Left kidney (tissue), 8 donors: ENCODE measurements at places on chromosomes 6 and 20.

GRCh38 chr6:143399176-143399575 is 51.3 kb downstream of the ADAT2 start:
- no peak for DNase-seq

DNA sequence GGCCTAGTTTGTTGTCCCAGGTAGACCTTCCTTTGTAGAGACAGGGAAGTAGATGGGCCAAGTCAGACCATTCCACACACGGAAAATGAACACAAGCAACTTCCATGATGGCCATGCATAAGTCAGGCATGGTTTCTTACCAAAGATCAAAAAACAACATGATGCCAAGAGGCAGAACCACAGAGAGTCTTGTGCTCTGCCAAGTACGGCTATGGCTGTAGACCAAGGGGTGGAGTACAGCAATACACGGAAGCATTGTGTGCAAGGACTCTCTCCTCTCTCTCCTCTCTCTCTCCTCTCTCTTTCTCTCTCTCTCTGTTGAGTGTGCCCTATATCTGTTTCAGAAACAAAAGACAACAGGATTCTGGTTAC is 4.8 kb upstream of the DUSP22 start:
- DNase-seq, result no peak

DNA sequence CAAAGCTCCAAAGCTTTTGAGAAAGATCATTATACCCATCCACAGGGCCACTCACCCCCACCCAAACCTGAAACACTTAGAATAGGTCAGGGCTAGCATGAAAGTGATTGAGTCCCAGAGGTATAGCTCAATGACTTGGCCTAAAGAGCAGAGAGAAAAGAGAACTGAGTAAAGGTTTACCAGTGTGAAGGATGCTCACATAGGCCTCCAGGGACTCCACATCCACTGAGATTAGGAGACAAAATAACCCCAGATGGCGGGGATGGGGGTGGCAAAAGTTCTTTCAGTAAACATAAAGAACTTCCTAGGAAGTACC is 12.2 kb downstream of the SAYSD1 start:
- DNase-seq, result no peak

- DNase-seq, result no peak
These were observed 71.8 kb upstream of the TMEM181 start for GRCh38 chr6:158488065-158488464.

DNA sequence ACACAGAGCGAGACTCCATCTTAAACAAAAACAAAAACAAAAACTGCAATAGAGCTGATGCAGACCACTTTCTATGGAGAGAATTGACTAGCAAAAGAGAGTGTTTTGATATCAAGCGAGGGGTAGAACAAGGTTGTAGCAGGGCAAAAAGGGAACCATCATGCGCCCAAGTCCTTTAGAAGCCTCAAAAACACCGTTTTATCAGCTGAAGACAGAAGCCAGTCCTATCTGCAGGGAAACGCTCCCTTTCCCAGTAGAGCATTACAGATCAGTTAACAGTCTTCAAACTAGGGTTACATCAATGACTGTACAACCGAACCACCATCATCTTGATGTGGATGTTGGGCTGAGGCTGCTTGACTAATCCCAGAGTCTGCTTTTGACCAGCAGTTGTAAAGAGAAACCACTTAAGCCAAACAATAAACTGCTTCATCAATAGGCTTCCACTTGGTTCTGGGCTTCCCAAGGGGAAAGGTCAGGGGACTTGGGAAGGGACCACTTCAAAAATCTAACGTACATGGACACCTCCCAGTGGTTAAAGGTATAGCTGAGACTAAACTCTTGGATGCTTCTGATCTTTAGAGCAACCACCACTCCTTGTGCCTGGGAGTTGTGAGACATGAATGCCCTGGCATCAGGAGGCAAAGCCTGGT is 59.6 kb upstream of the SPDEF start:
- DNase-seq, result no peak

DNA sequence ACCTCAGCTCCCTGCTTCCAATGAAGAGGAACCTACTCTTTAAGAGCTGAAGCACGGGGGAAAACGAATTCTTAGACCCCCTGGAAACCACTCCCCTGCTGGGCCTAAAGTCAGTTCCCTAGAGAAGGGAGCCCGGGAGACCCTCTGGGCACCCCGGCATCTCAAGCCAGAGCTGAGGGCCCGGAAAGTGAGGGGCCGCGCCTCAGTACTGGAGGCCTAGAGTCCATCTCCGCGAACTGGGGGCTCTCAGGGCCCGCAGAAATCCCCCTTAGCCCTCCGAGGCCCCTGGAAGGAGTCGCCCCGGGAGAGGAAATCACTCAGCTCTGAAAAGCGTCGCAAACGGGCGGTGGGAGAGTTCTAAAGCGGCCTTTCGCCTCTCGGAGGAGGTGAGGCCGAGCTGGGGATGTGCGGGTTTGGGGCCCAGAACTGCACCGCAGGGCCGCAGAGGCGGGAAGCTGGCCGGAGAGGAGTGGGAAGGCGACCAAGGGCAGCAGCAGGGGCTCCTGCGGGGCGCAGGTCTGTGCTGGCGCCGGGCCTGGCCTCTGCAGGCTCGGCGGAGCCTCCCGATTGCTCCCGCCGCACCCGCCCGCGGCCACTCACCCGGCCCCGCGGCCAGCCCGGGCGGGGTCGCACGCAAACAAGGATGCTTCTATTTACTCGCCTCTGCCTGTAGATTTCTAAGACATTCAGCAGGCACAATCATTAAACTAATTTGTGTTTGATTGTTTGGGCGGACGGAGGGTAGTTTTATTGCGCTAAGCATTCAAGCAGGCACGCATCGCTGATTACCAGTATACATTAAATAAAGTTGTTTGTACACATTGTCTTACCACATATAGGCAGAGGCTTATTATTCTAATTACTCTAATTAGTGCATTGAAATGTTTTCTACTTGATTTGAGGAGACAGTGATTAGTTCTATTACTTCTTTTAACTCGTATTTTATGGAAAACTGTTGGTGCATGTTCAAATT is 9.2 kb downstream of the POU3F2 start:
- DNase-seq, result no peak

DNA sequence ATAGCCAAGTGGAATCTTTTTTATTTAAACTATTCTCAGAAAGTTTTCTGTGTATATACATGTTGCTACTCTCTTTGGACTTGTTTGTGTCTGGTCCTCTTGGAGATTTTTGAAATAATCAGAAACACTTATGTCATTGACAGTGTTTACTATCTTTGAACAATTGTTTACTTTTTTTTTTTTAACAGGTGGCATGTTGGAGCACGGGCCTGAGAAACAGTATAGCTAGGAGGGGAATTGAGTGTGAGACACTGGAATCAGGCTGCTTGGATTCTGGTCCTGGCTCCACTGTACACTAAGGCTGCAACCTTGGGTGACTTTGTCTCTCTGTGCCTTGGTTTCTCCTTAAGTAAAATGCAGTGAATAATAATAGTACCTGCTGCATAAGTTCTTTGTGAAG is 279.6 kb downstream of the PRL start:
- DNase-seq, result no peak

DNA sequence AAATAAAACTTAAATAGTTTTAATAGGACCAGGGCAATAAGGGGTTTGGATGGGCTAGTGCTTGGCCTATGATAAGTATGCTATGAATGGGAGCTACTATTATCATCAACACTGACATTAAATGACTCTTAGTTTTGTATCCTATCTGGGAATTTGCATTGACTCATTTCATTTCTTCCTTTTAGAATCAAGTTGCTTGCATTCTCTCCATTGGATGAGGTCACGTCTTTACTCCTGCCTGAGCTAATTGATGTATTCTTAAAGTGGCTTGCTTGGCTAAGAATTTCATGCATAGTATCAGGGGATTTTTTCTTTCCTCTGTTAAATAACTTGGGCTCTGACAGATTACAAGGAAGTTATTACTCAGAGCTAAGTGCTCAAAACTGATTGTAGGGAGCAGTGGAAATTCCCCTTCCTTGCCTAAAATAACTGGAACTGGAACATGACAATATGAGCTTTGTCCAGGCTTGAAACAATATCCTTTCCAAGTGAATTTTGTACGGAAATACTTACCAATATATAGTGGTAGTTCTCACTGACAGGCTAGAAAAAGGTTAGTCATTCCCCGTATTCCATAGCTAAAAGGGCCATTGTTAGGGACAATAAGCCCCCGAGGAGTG is 169.9 kb downstream of the BCAS1 start:
- no peak for DNase-seq

- DNase-seq, result no peak
These were observed 69.3 kb downstream of the IBTK start for GRCh38 chr6:82178077-82178758.

DNA sequence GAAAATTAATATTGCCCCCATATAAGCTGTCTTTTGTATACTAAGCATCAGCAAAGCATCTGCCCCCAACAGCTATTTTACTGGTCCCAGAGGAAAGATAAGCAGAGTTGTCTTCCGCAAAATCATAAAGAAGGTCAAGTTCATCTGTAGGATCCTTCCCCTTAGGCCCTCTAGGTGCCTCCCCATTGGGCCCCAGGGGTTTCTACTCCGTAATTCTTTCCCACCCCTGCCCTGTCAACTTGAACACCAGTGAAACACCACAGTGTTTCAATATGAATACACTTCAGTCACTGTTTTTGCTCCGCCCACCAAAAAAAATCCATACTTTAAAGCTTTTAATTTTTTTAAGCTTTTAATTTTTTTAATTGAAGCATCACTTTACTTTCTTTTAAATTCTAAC is 159.2 kb downstream of the ATXN1 start:
- no peak for DNase-seq

DNA sequence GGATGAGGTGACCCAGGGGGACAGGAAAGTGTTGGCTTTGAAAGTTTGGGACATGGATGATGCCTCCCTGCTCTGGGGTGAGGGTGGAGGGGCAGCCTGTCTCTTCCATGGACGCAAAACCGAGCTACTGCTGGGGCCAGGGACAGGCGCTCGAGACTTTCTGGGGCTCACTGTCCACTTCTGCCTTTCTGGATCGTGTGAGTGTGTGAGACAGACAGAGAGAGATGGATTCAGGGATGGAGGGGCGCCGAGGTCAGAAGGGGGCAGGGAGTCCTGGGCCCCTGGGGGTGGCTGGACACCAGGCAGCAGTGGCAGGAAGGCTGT is 78.0 kb upstream of the GATA5 start:
- no peak for DNase-seq

DNA sequence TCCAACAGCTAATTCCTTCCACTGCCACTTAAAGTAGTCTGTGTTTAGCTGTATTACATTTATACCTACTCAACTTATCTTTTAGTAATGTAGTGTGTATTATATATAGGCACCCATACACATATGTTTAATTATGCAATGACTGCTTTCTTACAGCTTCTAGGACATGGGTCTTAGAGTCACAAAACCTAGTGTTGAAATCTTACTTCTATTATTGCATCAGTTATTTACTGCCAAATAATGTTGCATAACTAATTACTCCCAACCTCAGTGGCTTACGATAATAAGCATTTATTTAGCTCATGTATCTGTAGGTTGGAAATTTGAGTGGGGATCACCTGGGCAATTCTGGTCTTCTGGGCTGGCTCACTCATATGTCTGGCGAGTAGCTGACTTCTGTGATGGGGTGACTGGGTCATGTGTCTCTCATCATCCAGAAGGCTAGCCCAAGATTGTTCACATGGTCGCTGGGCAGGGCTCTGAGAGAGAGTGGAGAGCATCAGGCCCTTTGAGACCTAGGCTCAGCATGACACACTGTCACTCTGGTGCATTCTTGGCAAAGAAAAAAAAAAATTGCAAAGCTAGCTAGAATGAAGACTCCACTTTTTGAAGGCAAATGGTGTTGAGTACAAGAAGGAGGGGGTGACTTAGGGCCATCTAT is 187.0 kb downstream of the PLCB1 start:
- DNase-seq, result no peak

DNA sequence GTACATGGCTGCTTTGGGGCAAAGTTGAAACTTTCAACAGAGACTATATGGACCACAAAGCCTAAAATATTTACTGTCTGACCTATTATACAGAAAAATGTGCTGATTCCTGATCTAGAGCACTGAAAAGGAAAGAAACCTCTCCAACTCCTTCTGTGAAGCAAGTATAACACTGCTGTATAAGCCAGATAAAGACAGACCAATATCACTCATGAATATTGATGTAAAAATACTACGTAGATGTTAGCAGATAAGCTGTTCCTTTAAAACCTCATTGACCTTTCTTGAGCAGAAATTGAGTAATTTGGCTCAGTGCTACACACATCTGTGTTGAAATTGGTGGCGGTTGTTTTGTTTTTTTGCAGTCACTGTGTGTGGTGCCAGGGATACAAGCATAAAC is 69.9 kb upstream of the HDAC2 start:
- DNase-seq, result no peak

DNA sequence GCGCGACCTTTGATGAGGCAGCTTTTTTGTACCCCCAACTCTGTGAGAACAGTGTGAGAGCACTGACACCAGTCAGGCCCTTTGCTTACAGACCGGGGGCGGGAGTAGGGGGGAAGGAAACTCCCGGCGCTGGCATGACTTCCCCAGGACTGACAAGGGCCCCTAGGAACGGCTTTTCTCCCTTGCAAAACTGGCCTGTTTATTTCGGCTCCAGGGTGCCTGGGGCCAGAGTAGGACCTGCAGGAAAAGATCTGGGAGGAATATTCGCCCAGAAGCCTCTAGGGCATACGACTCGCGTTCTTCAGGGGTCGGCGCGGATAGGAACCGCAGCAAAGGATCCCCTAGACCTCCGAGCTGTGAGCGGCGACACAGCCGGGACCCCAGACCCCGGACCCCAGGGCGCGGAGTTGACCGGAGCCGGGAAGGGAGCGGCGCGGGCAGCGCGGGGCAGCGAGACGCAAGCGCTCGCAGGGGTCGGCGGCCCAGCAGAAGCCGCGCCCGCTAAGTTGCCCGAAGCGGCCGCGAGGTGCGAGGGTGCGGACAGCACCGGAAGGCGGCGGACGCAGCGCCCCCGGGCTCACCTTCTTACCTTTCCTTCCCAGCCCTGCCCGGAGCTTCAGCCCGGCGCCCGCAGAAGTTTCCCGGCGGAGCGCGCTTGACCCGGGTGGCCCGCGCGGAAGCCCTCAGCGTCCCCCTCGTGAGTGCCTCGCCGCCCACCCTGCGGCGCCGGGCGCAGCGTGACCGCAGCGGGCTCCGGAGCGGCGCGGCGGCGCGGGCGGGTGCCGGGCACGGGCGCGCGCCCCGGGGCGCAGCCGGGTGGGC is at the start of gene POPDC3:
Gene POPDC3 (minus strand): TSS at position 771 of the 822 bp plus-strand sequence. CDS start 18,105 bp downstream, outside the sequence.
- DNase-seq, result peak; percentile 28

- no peak for DNase-seq
These were observed 46.8 kb downstream of the CDKAL1 start for GRCh38 chr6:20581070-20581469.

DNA sequence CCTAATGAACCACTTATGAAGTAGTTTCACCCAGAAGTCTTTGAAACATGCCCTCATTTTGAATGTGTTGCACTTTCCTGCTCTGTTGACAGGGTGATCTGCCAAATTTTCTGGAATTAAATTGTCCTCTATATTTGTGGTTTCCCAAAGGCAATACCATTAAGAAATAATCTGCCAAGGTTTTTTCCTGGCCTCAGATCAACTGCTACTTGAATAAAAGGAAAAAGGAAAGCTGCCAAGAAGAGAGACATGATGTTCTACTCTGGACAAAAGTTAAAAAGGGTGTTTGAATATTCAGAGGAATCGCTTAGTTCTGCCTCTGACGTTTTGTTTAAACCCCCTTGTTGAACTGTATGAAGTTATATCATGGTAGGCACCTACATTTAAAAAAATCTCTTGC is 37.4 kb upstream of the ARMH2 start:
- no peak for DNase-seq

GRCh38 chr6:136964398-136964797 is 42.3 kb downstream of the SLC35D3 start:
- DNase-seq, result no peak

- DNase-seq, result peak; percentile 30
These were observed 55.1 kb downstream of the IL20RA start for GRCh38 chr6:136989571-136990241.
